ENCODE measurements at places on chromosomes 3 and 15.

- no peak for DNase-seq
Observed at GRCh38 chr3:72961752-72962151, 34.9 kb upstream of the PPP4R2 start.

- no peak for DNase-seq
Observed at GRCh38 chr3:185549122-185549521, 3.3 kb downstream of the LIPH start.

GRCh38 chr3:119644481-119644880, 15.9 kb downstream of the POPDC2 start:
- DNase-seq = no peak

GRCh38 chr15:25742041-25742730, 120.9 kb downstream of the ATP10A start:
- DNase-seq = no peak

DNA sequence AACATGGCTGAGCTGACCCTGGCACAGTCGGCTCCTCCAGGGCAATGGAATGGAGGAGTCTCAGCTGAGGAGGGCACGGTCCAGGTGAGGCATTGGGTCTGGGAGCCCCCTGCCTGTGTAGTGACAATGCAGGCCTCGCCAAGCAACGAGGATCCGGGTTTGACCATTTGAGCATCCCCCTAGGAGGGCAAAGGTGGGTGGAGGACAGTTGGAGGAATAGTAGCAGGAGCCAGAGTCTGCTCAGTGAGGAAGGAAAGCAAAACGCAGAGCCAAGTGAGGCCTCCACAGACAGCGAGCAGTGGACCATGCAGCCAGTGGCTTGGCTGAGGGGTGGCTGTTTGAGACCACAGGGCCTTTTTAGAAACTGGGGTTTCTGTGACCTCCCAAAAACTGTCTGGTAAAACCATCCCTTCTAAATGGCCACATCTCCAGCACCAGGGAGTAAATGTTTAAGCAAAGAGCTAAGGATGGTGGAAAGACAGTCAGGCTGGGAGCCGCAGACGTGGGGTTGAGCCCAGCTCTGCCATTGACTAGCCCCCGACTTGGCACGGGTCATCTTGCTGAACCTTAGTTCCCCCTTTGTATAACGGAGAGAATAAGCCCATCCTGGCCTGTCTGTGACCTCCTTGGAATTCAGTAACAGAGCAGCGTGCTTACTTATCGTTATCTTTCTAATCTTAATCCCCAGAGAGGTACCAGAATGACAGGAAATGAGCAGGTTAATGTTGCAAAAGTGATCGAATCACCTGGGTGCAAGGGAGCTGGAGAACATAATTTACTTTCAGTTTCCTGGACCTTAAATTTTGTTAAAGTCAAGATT, 46.8 kb downstream of the CMTM6 start:
- no peak for DNase-seq

DNA sequence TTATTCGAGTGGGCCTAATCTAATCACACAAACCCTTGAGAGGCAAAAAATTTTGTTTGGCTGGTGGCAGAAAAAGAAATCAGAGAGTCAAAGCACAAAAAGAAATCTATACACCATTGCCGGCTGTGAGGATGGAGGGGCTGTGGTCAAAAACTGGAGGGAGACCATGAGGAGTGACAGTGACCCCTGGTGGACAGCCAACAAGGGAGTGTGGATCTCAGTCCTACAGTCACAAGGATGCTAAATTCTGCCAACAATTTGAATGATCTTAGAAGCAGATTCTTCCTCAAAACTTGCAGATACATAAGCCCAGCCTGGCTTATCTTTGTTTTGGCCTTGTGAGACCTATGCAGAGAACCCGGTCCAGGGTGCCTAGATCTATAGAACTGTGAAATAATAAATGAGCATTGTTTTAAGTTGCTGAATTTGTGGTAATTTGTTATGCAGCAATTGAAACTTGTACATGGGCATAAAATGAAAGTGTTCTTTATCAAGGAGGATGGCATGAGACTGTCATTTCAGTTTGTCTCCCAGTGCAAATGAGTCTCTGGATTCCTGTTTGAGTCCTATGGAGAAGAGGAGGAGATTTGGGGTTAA, 103.0 kb upstream of the ARHGEF26 start:
- DNase-seq = peak; percentile 8

DNA sequence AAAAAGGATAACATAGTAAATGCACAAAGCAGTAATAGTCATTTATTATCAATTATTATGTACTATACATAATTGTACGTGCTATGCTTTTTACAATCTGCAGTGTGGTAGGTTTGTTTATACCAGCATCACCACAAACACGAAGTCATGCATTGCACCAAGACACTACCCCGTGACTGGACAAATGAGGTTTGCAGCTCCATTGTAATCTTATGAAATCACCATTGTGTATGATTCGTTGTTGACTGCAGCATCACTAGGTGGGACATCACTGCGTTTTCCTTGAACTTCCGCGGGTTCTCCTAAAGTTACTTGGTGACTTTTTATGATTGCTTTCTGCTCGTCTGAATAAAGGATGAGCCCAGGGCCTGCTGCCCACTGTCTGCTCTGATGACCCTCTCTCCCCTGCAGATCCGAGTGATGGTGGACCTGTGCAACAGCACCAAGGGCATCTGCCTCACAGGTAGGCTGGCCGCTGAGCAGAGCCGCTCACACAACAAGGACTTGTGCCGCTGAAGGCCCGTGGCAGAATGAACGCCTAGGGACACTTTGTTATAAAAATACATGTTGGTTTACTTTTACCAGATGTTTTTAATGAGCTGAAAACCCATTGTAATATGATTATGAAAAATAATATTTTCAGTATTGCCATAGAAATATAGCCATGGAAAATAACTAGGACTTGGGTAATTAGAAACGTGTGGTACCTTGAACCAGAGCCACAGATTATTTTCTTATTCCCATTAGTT, 35.8 kb downstream of the GLDN start:
- no peak for DNase-seq

GRCh38 chr3:62587579-62588031, 214.3 kb upstream of the FEZF2 start:
- DNase-seq = no peak

DNA sequence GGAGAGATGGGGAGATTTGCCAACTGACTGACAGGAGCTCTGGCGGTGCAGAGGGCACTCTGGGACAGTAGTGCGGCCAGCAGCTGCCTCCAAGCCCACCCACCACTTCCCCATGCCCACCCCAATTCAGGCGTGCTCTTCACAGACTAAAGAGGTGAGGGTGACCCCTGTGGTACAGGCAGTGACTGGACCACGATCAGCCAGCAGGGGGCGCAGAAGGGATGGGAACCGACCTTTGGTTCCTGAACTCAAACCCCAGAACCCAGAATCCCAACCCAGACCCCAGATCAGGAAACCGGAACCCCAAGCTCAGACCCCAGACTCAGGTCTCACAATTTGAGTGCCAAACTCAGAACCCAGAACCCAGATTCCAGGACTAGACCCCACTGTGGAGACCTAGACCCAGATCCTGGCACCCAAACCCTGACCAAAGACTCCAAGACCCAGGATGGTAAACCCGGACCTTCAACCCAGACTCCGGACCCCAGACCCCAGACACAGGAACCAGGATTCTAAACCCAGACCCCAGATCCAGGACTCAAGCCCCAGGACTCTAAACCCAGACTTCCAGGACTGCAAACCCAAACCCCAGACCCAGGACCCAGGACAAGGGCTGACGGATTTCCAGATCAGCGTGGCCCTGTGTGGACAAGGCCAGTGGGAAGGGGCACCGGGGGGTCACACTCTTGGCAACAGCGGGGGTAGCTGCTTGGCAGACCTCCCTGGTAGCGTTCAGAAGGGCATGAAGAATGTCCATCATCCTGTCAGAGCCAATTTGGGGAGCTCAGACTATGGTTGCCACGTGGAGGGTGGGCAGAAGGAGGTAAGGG, 3.7 kb upstream of the MYL3 start:
- peak; percentile 66 for DNase-seq

GRCh38 chr3:172808969-172809546, 58.5 kb downstream of the ECT2 start:
- DNase-seq = no peak

- no peak for DNase-seq
Observed at GRCh38 chr3:178709051-178709450, 172.8 kb downstream of the KCNMB2 start.

DNA sequence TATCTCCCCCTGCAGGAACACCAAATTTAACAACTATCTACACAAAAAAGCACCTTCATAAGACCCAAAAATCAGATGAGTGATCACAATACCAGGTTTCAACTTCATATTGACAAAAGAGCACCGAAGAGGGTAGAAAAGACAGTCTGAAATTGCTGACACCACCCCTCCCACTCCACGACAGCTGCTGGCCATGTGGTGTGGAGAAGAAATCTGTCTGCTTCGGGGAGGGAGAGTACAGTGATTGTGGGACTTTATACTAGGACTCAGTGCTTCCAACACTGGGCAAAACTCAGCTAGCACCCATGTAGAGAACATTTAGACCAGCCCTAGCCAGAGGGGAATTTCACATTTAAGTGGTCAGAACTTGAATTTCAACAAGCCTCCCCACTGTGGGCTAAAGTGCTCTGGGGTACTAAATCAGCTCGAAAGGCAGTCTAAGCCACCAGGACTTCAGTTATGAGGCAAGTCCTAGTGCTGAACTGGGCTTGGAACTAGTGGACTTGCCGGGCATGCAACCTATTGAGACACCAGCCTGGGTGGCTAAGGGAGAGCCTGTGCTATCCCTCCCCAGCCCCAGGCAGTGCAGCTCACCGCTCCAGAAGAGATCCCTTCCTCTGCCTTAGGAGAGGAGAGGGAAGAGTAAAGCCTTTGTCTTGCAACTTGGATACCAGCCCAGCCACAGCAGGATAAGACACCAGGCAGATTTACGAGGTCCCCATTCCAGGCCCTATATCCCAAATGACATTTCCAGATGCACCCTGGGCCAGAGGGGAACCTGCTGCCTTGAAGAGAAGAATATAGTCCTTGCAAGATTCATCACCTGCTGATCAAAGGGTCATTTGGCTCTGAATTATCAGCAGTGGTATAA, 44.6 kb upstream of the POU1F1 start:
- no peak for DNase-seq

DNA sequence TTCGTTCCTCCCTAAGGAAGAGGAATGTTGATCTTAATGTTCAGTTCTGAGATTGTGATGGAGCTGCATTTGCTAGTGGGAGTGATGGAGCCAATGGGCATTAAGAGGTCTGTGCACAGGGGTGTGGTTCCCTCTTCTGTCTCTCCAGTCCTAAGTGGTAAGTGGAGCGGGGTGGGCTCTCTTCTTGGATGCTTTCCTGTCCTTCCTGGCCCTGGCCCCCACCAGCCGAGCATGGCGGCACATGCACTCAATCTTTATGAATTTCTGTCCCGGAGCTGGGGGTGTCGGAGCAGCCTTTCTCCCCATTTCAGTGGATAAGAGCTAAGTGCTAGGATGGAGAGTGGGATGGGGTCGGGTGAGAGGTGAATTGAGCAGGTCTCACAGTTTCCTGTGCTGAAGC, 37.6 kb upstream of the ADCY5 start:
- DNase-seq = no peak

- no peak for DNase-seq
Observed at GRCh38 chr3:107251819-107252218, 125.4 kb upstream of the CCDC54 start.

GRCh38 chr3:63538919-63539318, 113.6 kb upstream of the SNTN start:
- DNase-seq = no peak

GRCh38 chr3:60363817-60364216, 887.4 kb downstream of the FHIT start:
- DNase-seq = no peak

DNA sequence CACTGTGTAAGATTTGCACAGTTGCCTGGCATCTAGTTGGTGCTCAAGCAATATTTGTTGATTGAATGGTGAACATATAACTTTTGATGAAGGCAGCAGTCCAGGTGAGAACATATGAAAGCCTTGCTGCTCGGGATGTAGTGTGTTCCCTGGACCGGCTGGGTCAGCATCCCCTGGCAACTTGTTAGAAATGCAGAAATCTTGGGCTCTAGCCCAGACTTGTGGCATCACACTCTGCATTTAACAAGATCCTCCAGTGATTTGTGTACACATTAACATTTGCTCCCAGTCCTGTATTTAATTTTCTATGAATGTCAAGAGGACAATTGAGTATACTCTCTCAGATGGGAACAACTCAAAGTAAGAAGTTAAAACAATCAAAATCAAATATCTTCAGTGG, 69.0 kb upstream of the SAMMSON start:
- no peak for DNase-seq

DNA sequence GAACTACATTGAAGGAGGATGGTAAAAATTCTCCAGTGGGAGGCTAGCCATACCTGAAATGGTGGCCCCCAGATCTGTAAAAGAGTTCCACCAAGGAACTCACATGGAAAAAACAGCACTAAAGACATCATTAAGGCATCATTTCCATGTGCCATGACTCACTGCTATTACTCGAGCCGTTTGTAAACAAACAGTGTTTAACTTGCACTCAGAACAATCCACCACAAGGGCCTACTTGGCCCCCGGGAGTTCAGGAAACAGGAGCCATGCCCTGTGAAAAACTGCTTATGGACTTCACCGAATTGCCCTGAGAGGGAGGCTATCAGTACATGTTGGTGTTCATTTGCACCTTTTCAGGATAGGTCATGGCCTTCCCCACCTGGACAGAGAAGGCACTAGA, 18.2 kb downstream of the CCR4 start:
- no peak for DNase-seq

DNA sequence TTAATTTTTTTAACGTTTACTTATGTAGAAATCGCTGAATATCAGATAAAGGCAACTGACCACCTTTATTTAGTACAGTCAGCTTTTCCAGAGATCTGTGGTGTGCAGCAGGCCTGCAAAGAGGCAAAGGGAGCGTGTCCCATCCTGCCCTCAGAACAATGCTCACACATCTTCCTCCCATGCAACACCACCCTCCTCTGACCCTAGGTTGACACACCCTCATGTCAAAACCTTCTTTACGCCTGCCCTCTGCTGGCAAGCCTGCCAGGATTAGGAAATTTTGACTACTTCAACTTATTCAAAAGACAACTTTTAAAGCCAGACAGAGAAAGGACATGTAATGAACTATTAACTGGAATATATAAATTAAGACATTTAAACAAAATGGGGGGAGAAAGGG, 513.7 kb downstream of the FOXP1 start:
- no peak for DNase-seq

GRCh38 chr15:31503758-31504461, 177.3 kb downstream of the KLF13 start:
- DNase-seq = no peak

DNA sequence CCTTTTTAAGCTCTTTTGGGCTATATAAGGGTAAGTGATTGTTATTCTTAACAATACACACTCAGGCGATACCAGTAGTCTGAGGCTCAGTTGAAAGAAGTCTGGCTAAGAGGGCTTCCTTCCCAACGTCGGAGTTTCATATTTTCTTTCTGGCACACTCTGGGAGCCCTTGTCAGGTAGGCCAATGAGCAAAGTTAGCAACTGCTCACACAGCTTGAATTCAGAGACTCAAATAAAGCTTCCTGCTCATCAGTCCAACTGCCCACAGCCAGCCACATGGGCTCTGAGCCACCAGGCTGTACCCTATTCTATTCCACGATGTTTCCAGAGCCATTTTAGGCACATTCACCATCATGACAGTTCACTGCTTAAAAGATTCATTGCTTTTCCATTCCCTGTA, 155.1 kb upstream of the TBL1XR1 start:
- DNase-seq = no peak

GRCh38 chr3:107063351-107063750, 313.9 kb upstream of the CCDC54 start:
- DNase-seq = no peak
